HFF-Myc (cell line): ENCODE measurements at places on chromosomes 11 and 22.

DNA sequence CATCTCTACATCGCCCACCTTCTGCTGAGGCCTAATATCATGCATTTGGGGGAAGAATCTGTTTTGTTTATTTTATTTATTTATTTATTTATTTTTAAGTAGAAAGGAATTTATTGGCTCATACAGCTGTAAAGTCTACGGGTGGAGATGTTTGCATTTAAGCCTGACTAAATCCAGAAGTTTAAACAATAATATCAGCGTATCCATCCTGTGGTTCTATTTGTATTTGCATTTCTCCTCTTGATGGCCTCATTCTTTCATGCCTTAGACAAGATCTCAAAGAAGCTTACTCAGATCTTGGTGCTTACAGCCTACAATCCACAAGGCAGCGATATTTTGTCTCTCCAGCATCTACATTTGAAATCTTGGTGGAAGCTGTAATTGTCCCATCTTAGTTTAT, 67.1 kb upstream of the CARD18 start:
- no peak for DNase-seq

- no peak for DNase-seq
Measured at GRCh38 chr11:46736146-46736545, 17.1 kb downstream of the F2 start.

- DNase-seq, result no peak
Measured at GRCh38 chr11:3130269-3131071, 34.6 kb downstream of the OSBPL5 start.

DNA sequence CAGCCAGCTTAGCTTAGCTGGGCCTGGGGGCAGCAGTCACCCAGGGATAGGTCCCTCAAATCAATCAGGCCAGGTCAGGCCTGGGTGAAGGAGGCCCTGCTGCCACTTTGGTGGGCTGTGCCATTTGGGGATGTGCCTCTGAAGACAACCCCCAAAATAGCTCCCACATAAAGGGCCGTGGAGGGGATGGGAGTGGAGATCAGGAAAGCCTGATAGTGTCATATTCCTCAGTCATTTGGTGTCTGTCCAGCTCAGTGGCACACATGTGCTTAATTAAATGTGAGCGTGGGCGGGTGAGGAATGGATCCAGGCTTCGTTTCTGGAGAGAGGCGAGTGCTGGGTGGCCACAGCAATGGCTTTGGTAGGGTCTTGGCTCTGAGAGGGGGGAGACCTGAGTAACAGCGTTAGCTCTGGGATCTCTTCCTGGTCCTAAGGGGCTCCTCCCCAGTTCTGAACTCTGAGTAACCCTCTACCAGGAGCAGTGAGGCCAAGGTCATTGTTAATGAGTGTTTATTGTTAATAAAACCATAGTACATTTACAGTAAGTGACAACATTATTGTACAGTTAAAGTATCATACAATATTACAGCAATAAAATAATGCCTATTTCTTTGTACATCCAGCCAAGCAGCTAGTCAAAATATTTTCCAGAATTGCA, 45.2 kb downstream of the NAT10 start:
- DNase-seq, result no peak

- no peak for DNase-seq
Measured at GRCh38 chr11:57251037-57251436, 14.0 kb upstream of the APLNR start.

DNA sequence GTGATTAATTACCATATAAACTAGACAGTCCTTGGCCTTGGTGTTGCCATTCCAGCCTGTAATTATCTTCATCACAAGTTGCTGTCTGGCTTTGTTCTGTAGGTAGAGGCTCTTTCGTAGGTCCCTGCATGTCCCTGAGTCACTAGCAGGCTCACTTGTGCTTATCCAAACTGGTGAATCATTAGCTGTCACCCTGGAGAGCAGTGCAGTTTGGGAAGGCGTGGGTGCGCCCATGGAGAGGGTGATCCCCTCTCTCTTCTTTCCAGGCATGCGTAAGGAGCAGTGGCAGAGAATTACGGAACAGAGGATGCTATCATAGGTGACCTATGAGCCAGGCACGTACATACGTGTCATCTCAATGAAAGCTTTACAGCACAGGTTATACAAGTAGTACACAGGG, 11.0 kb upstream of the EHF start:
- DNase-seq, result no peak

GRCh38 chr11:56412396-56412795, at the start of gene OR5AL1:
Gene OR5AL1 (plus strand): TSS chr11:56412696.
- no peak for DNase-seq

- no peak for DNase-seq
Measured at GRCh38 chr11:72146625-72147024, 11.1 kb downstream of the FOLR3 start.

DNA sequence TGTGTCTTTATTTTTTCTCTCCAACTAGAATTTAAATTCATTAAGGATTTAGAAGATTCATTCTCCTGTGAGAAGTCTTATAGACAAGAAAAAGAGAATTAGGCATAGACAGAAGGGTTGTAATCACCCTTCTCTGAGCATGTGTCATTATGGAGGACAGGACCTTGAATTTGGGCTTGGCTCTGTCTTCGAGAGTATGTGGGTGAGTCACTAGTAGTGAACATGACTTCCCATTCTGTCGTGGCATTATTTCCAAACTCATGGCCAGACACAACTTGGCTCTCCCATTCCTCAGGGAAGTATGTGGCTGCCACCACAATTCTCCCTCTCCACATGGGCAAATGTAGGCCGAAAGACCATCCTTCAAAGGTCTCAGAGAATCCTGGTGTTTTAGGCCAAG, 14.3 kb upstream of the ANKK1 start:
- DNase-seq, result no peak

DNA sequence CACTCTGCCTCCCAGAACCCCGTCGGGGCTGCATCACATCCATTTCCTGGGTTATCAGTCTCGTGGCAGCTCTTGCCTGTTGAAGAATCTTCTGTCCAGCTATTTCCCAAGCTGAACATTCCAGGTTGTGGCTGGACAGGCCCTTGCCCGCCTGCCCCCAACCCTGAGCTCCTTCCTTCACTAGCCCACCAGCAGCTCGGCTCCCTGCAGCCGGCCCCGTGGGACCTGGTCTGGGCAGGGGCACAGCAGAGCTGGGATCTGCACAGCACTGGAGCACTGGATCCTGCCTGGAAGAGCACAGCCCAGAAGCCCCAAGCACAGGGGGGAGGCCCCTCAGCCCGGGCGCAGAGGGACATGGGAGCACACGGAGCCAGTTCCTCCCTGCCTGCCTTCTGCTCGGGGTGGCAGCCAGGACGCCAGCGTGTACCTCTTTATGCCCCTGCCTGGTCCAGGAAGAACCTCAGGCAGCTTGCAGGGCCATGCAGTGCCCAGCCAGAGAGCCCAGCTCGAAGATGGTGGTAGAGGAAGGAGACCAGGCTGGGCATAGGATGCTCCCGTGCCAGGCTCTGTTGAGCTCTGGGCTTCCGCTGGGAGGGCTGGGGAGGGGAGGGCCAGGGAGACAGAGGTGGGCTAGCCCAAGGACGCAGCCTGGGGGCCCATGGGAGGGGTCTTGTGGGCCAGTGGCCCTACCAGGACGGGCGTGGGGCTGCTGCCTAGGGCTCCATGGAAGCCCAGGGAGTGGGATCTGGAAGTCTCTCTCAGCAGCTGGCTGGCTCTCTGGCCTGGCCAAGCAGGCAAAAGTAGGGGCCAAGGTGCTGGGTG, 16.6 kb upstream of the GNB1L start:
- DNase-seq, result no peak
